ENCODE measurements at places on chromosomes 7 and 10. TPM values are rescaled to one million over a fixed set of nuclear protein-coding genes. Genes with fewer than 3 reads are reported as not detected.

The INA gene
- polyA plus RNA-seq, result 0.03 TPM

The PDE1C gene
- polyA plus RNA-seq, result not detected

The MYL10 gene
- not detected for polyA plus RNA-seq

The BAMBI gene
- 1.9 TPM for polyA plus RNA-seq

The SLIT1 gene
- polyA plus RNA-seq, result 0.65 TPM

The MLXIPL gene
- not detected for polyA plus RNA-seq

The OPN1SW gene
- not detected for polyA plus RNA-seq

The GRM3 gene
- not detected for polyA plus RNA-seq

- DNase-seq, result no peak
These were observed 31.1 kb downstream of the MRPS24 start for GRCh38 chr7:43838201-43838658.

GRCh38 chr10:72883861-72884260 is 9.7 kb upstream of the OIT3 start:
- DNase-seq, result no peak

DNA sequence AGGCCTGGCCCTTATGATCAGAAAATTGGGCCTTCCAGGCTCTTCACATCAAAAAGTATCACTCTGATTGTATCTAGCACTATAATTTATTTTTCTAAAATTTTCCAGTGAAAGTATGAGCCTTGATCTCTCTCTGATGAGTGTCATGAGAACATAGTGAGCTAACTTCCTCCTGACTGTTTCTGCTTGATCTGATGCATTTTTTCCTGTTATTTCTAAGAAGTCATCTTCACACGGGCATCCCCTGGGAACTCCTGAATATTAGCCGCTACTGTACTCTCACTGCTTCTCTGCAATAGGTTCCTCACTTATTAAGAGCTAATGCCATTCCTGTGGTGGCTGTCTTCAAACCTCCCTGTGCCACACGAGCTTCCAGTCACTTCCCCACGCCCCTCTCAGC is 63.1 kb upstream of the ZPBP start:
- peak; percentile 25 for DNase-seq

DNA sequence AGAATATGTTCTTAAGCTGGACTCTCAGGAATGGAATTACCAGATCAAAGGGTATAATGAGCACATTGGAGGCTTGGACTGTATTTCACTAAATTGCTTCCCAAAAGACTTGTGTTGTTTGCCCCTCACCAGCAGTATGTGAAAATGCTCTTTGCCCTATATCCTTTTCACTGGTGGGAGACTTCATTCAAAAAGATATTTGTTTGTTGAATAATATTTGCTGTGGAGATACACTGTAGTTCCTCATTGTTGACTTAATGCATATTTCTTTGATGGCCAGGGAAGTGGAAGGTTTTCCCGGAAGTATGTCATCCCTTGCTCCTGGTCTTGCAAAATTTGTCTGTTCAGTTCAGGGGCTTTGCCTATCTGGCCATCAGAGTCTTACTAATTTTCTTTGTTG is 19.4 kb downstream of the GSTO2 start:
- no peak for DNase-seq

DNA sequence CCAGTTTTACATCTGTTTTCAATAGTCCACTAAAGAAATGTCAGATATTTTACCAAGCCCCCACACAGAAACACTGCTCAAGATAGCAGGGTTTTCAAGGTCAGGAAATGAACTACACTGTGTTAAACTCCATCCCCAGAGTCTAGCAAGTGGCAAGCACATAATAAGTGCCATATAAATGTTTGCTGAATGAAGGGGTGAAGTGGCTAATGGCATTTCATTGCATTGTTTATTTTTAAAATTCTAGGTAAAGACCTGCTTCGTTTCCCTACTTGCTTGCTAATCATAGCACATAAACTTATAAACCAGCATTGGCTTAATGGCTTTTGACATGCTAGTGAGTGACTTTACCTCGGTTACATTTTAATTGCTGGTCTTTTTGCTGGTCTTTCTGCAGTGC is 322.6 kb downstream of the GRID1 start:
- DNase-seq, result no peak

DNA sequence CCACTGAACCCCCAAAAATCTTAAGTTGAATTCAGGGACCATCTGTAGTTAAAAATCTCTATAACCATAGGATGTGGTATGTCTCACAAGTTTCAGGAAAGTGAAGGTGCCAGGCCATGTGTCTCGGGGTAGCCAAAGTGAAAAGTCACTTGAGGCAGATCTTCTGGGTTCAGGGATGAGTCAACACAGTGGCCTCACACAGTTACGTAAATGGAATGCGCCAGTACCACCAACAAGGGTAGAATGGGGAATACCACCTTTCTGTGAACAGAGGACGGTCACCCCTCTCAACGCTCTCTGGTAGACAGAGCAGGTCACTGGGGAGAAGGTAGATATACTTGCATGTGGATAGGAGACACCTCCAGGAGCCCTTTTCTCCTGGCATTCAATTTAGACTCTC is 71.4 kb downstream of the ELMO1 start:
- no peak for DNase-seq

DNA sequence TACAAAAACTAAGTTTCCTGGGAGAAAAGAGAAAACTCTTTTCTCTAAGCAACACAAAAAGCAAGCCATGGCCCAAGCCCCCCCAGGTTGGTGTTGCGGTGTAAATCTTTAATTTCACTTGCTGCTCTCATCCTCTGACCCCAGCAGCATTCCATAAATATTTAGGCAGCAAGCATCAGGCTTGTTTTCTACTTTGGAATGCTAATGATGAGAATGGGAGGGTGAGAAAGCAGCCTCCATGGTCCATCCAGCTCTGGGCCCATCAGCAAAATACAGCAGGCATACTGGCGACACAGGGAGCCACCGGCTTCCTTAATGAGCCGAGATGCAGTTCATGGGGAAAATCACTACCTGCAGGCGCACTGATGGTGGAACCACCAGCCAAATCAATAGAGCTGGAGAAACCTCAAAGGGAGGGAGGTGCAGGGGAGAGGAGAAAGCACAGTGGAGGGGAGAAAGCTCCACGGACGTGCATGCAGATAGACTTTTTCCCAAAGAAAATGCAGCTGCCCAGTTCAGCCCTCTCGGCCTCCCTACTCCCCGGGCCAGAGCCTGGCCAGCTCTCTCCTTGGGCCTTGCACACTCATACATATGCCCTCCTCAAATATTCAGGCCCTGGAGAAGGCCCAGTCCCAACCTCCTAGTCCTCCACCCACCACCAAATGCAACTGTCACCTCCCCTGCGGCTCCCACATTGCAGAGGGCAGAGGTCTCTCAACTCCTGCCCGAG is 131.9 kb downstream of the GRID1 start:
- DNase-seq, result no peak

DNA sequence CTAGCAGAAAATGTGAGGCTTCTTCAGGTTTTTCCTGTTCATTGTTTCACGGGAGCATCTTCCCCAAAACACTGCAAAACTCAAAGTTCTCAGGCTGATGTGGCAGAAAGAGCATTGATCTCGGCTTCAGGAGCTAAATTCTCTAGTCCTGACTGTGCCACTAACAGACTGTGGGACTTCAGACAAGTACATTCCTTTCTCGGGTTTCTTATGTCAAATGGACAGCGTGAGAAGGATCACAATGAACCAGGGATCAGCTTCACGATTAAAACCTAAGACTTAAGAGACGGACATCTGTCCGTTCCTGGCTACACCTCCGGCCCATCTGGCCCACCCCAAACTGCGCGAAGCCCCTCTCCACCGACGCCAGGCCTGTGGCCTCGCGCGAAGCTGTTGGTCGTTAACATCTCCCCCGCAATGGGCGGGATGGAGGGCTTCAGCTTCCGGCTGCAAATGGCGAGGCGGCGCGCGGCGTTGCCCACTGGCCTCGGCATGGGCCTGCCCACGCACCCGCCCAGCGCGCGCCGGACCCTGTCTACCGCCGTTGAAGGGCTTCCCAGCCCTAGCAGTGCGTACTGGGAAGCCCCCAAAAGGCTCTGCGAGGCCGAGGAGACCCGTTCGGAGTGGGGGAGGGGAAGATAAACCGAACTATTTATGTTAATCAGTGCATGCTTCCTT is 549 bp upstream of the DDX50 start:
- no peak for DNase-seq

- DNase-seq, result no peak
These were observed 135.9 kb downstream of the CUX1 start for GRCh38 chr7:101953248-101953819.

GRCh38 chr10:129089341-129089740 is 377.7 kb upstream of the MGMT start:
- no peak for DNase-seq

- DNase-seq, result no peak
These were observed 70.2 kb upstream of the ITGA8 start for GRCh38 chr10:15789793-15790525.

GRCh38 chr7:25295387-25295786 is 67.1 kb upstream of the NPVF start:
- no peak for DNase-seq

DNA sequence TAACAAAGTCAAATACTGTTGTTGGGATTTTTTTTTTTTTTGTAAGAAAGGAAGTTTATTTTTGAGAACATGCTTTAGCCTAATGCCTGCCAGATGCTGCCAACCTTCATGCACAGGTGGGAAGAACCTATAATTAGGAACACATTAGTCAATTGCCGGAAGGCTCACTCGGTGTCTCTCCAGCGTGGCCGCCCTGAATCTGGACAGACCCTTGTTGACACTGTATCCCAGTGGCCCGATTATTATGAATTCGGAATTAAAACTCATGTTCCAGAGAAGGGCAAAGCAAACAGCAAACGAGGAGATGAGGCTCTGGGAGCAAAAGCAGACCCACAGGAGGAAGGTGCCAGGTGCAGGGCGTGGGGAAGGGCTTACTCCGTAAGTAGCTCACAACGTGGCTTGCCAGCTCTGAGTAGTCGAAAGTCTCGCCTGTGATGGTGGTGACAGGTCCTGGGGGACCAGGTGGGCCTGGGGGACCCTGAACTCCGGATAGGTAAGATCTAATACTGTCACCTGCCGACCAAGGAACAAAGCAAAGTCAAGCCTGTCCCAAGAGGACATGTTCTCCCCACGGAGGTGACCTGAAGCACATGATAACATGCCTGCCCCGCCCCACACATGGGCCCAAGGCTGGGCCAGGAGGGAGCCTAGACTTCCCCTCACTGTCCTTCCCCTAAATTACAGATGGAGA is 48.3 kb downstream of the COL17A1 start:
- no peak for DNase-seq

- no peak for DNase-seq
These were observed 59.4 kb downstream of the PLPP4 start for GRCh38 chr10:120516426-120516825.

DNA sequence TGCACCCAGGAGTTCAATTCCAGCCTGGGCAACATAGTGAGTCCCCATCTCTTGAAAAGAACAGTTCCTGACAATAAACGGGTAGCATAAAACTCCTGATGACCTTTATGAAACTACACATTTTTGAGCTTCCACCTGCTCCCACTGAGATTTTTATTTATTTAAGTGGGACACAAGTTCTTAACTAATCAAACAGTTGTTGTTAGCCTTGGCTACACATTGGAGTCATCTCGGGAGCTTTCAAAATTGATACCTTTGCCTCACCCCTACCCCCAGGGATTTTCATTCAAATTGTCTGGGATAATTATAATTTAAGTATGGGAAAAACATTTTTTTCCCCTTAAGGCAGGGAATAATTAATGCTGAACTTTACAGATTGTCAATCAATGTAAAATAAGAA is 39.3 kb downstream of the MALSU1 start:
- DNase-seq, result no peak

DNA sequence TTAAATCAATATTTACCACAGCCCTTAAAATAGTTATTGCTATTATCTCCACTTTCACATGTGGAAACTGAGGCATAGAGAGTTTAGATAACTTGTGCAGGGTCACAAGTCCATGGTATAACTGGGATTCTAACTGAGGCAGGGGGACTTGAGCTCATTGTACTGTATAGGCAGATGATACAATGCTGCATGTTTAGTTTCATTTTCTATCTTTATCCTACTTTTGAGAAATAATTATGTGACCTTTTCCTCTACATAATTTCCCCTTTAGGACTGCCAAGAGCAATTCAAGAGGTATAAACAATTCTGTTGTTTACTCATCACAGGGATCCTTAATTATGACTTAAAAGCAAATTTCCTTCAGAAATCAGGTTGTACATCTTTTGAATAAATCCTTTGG is 193.1 kb downstream of the SUGCT start:
- DNase-seq, result no peak

DNA sequence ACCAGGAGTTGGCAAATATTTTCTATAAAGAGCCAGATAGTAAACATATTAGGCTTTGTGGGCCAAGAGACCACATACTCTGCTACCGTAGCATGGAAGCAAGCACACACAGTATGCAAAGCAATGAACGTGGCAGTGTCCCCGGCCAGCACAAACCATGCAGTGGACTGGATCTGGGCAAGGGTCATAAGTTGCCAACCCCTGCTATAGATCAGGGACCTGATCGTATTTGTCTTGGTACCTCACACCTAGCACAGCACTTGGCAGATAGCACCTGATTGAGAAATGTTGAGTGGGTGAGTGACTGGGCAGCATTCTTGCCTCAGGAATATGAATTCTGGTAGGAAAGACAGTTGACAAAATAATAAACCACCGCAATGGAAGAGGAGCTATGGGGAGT is 331.9 kb downstream of the FGFR2 start:
- DNase-seq, result no peak

GRCh38 chr7:112873831-112874553 is 83.8 kb upstream of the TMEM168 start:
- peak; percentile 34 for DNase-seq

GRCh38 chr10:11533328-11533781 is 78.1 kb downstream of the USP6NL start:
- DNase-seq, result peak; percentile 37

DNA sequence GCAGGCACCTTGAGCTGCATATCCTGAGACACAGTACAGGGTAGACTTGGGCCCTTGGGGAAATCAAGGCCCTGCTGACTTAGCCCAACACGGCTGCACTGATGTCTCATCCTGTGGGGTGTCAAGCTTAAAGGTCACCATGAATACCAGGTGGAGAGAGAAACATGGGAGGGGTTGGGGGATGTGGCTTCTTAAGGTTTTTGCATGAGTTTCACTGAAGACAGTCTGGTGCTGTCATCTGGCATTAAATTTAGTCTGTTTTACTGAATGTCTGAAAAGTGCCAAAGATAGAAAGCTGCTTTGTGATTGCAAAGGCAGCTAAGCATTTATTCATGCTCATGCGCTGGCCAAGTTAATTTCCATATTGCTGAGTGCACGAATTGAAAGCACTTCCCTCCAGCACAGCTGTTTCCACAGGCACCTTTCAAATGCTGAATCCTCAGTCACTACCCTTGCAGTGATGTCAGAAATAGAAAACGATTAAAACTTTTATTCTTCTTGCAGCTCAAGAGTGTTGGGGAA is 102.1 kb downstream of the OSBPL3 start:
- DNase-seq, result peak; percentile 59

DNA sequence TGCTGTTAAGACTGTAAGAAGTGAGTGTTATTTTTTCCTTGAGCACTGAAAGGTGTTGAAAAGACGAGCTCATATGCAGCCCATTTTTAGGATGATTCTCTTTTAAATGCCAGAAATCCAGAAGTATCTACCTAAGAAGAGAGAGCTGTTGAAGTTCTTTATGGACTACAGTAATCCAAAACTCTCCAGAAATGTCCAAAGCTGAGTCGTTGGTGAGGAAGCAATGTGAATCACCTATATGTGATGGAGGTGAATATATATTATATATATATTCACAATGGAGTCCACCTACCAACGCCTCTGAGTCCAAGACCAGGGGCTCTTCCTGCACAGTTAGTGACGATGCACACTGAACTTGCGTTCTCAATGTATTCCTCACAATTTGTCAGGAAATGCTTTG is 252.7 kb upstream of the PITRM1 start:
- no peak for DNase-seq
